ENCODE measurements at places on chromosomes 11 and 22.

DNA sequence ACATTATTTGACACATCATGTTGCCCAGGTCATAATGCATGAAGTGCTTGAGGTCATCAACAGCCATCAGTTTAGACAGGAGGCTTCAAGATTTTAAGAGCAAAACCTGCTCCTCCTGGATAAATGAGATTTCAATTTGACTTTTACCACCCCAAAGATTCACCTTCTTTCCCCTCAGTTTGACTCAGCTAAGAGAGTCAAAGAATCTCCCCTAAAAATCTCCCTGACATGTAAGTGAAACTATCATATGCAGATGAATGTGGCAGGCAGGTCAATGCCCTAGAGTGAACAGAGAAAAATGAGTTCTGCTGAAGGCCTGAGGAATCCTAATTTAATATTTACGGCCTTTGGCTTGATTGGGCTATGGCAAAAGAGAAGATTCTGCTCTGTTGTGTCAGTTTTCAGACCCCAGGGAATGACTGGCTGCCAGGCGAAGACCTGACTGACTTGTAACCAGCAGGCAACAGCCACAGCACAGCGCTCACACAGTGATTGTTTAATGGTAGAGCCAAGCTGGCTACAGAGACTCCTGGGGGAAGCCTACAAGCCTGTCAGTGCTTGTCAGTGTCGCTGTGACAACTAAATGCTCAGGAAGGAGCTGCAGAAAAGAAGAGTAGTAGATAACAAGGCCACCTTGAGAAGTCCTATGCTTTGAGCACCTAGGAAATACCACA lies 491.2 kb upstream of the LRRC4C start:
- DNase-seq: no peak

GRCh38 chr11:99822846-99823565 lies 802.3 kb downstream of the CNTN5 start:
- no peak for DNase-seq

DNA sequence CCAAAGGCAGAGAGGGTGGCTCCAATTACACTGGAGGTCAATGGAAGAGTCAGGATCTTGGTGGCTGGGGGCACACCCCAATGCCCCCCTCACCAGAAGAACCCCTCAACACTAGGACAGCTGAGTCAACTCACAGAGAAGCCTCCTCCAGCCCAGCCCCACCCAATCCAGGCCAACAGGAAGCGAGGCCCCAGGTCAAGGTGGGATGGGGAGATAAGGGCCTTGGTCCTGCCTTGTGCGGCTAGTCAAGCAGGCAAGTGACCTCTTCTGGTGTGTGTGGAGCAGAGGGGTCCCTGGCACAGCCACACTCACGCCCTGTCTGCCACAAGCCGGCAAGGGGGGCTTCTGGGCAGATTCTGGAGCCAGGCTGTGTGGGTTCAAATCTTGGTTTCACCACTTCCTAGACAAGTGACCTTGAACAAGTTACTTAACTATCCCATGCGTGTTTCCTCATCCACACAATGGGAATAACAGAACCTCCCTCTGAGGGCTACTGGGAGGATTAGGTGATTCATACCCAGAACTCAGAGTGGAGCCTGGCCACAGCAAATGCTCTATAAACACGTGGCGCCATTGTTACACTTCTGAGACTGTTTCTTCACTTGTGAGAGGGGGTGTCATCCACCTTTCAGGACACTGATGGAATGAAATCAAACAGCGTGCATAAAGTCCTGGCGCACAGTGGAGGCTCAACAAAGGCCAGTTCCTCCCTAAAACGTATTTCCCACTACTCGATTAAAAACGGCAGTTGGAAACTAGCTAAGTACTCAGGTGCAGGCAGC lies 3.2 kb downstream of the TTLL12 start:
- peak; percentile 17 for DNase-seq

DNA sequence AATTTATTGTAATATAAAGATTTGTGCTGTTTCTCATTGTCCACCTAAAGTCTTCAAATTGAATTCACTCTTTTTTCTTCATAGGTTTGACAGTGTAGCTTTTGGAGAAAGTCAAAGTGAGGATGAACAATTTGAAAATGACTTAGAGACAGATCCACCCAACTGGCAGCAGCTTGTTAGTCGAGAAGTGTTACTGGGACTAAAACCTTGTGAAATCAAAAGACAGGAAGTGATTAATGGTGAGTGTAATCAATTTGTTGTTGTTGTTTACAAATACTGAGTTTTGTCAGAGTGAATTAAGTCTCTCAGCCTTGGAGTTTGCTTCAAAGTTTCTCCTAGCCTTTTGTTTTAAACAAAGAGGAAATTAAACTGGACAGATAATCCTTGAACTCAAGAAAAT lies 53.6 kb upstream of the GRIK4 start:
- no peak for DNase-seq

All from RPMI7951 (cell line).